Hematopoietic multipotent progenitor cell treated with erythropoietin and hydrocortisone succinate and interleukin-3 and kit ligand, for 15 days (in vitro differentiated cells): ENCODE measurements at places on chromosomes 16 and 17.

DNA sequence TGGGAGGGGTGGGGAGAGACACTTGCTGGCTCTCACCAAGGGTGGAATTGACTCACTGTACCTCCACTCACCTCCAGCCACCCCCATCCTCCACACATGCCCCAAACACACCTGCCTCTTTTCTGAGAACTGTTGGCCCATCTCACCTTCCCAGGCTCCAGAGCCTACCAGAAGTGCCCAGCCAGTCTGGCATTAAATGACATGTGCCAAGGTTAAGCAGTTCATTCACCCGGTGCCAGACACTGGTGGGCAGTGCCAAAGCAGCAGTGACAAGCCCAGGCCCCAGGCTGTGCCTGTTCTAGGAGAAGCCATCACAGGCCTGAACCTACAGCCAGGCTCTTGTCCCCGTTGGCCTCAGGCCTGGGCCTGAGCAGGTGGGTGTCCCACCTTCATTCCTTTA lies 11.2 kb downstream of the MVP start:
- no peak for DNase-seq

- DNase-seq, result peak; percentile 45
Measured at GRCh38 chr17:29677824-29678223, 55.1 kb upstream of the CORO6 start.

- DNase-seq, result no peak
Measured at GRCh38 chr16:59899940-59900339, 1165.8 kb upstream of the GOT2 start.

DNA sequence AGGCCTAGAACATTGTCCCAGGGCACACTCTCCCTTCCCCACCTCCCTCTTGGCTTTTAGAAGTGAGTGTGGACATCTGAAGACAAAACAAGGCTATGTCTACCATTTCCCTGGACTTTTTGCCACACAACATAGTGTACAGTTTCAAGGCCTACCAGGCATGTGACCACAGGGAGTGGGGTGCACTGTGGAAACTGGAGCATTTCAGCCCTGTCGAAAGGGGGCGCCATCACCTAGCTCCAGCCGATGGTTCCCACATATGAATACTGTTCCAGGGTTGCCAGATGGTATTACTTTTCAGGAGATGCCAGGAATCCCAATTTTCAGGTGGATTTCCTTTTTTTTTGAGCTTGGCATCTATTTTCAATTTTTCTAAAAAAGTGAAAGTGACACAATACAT lies 140.7 kb downstream of the KATNIP start:
- peak; percentile 43 for DNase-seq

DNA sequence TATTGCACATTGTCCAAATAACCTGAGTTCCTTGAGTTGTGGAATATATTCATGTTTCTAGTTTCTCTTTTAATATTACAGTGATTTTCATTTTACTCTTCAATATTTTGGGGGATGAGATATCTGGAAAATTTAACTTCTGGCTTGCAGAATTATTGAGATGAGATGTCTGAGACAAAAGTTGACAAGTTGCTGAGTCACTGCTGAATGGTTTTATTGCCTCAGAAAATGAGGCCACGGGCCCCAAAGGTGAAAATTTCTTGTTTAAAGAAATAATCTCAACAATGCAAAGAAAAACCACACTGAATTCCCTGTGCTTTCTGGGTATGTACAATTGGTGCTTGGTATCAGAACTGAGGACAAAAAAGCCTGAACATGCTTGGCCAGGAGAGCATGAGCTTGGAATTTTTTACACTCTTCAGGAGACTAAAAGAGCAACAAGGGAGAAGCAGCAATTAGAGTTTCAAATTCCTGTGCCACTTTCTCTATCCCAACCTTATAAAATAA lies 129.2 kb upstream of the TOM1L1 start:
- no peak for DNase-seq

GRCh38 chr16:71352466-71352865 lies 6.1 kb upstream of the CALB2 start:
- no peak for DNase-seq

GRCh38 chr17:81866440-81867169 lies 4.5 kb downstream of the ARHGDIA start:
- DNase-seq, result no peak

- no peak for DNase-seq
Measured at GRCh38 chr16:49094471-49094870, 187.2 kb downstream of the CBLN1 start.

- peak; percentile 78 for DNase-seq
Measured at GRCh38 chr17:74210191-74211140, 2.9 kb upstream of the TTYH2 start.

- no peak for DNase-seq
Measured at GRCh38 chr17:83203472-83204221, 124.2 kb downstream of the METRNL start.

- no peak for DNase-seq
Measured at GRCh38 chr17:38619937-38620550, 14.3 kb upstream of the SRCIN1 start.
